ENCODE measurements at places on chromosomes 2 and 18. TPM values are rescaled to one million over a fixed set of nuclear protein-coding genes. Genes with fewer than 3 reads are reported as not detected.

The WDR35 gene
- total RNA-seq = 8.7 TPM

DNA sequence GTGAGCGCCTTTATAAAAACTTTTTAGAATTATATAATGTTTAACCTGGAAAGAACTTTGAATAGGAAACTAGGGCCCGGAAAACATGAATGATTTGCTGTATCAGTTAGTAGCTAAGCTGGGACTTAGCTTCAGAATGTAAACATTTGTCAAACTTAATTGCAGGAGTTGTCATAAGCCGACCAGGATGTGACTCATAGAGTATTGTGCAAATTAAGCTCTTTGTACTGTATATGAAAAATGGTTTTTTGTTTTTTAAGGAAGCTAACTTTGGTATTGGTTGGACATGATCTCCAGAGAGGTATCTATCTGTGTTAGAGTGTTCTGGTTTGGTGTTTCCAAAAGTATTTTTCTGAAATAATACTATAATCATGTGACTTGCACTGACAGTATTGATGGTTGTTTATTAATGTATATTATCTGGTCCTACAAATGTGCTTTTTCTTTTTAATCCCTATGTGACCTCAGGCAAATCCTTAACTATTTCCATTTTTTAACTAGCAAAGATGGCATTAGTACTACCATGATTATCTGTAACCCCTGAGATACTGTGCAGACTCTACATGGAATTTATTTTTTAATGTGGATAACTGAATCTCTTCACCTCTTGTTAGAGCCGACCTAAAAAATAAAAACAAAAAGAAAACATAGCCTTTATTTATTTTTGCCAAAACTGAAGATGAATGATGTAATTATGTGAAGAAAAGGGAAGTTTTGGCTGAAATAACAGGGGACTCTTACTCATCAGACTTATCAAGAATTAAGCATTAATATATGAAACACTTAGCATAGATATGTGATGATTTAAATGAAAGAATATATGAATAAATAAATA lies 11.7 kb downstream of the YIPF4 start:
- DNase-seq = peak; percentile 94

GRCh38 chr2:39379643-39380524 lies 57.2 kb downstream of the MAP4K3 start:
- DNase-seq = peak; percentile 67

GRCh38 chr2:230795856-230796255 lies 68.9 kb upstream of the ITM2C start:
- DNase-seq = no peak

The ACMSD gene
- not detected for total RNA-seq

The TUBB6 gene
- 468 TPM for total RNA-seq

DNA sequence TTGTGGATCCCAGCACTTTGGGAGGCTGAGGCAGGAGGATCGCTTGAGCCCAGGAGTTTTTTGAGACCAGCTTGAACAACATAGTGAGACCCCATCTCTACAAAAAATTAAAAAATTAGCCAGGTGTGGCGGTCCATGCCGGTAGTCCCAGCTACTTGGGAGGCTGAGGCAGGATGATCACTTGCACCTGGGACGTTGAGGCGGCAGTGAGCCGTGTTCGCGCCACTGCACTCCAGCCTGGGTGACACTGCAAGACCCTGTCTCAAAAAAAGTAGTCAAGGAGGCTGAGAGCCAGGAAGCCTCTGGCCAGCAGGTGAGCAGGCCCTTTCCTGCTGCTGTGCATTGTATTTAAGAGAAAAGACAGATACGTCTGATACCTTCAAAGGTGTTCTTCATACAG lies 11.1 kb upstream of the PROC start:
- DNase-seq = no peak

- DNase-seq = peak; percentile 93
Observed at GRCh38 chr2:39523308-39524044, 86.4 kb upstream of the MAP4K3 start.

GRCh38 chr18:159037-159652 lies 788 bp downstream of the USP14 start:
- peak; percentile 22 for DNase-seq

GRCh38 chr18:8257851-8258434 lies 351.3 kb upstream of the RAB12 start:
- no peak for DNase-seq

Measured in bronchial epithelial cell (primary cell).